ENCODE measurements at places on chromosomes 5 and 9. TPM values are rescaled to one million over a fixed set of nuclear protein-coding genes. Genes with fewer than 3 reads are reported as not detected.

BICD2 gene
- total RNA-seq, result 22.8 TPM

- H3K4me1 ChIP-seq, result no peaks in the 10 kb centered on the region
- no peaks in the 10 kb centered on the region for H3K36me3 ChIP-seq
- DNase-seq, result no peak
Measured at GRCh38 chr5:11075035-11075805, 314.2 kb upstream of the DAP start.

GRCh38 chr5:177357459-177358351, at the start of gene RGS14:
Gene RGS14, plus strand, starts transcription at chr5:177357924. Its CDS starts 101 bp downstream, at chr5:177358025.
- H3K27me3 ChIP-seq, result no peaks in the 10 kb centered on the region
- no peak within 1 kb of the TSS for H3K27ac ChIP-seq
- no peaks in the 10 kb centered on the region for H3K36me3 ChIP-seq
- no peak within 1 kb of the TSS for H3K4me3 ChIP-seq
- no peak for DNase-seq
- H3K4me1 ChIP-seq, result peaks cover 10% of the 10 kb centered on the region

JAKMIP2 gene
- 13.4 TPM for total RNA-seq

SYNPO gene
- 2.3 TPM for total RNA-seq

- H3K36me3 ChIP-seq, result no peaks in the 10 kb centered on the region
- H3K4me1 ChIP-seq, result no peaks in the 10 kb centered on the region
- H3K27ac ChIP-seq, result no peak overlapping the region
- no peak overlapping the region for H3K4me3 ChIP-seq
Measured at GRCh38 chr5:173472164-173472563, 143.9 kb upstream of the STC2 start.

GRCh38 chr9:99076483-99077171, 28.3 kb upstream of the TGFBR1 start:
- H3K4me3 ChIP-seq, result no peak overlapping the region
- H3K36me3 ChIP-seq, result no peaks in the 10 kb centered on the region
- H3K27me3 ChIP-seq, result peaks cover 1% of the 10 kb centered on the region
- H3K4me1 ChIP-seq, result no peaks in the 10 kb centered on the region

GRCh38 chr9:101098392-101098791, 69.9 kb downstream of the PLPPR1 start:
- H3K36me3 ChIP-seq, result no peaks in the 10 kb centered on the region
- no peaks in the 10 kb centered on the region for H3K27me3 ChIP-seq
- no peak for DNase-seq
- H3K4me3 ChIP-seq, result no peak overlapping the region

DNA sequence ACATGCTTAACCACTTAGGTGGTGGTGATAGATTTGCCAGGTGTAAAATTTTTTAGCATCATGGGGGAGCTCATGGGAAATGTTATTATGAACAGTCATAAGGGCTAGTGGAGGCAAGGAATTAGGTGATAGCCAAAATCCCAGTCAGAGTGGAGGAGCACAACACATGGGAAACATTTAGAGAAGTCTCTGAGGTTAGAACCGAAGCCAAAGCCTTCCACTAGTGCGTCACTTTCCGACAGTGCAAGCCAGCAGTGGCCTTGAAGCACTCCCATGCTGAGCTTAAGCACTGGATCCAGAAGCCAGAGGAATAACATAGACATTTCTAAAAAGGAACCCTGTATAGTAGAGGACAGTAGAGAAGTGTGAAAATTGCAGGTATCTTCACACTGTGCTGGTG, 101.5 kb upstream of the SNX2 start:
- no peak for DNase-seq
- no peak overlapping the region for H3K27ac ChIP-seq
- H3K27me3 ChIP-seq, result no peaks in the 10 kb centered on the region
- H3K4me1 ChIP-seq, result no peaks in the 10 kb centered on the region
- no peaks in the 10 kb centered on the region for H3K36me3 ChIP-seq
- no peak overlapping the region for H3K4me3 ChIP-seq

DNA sequence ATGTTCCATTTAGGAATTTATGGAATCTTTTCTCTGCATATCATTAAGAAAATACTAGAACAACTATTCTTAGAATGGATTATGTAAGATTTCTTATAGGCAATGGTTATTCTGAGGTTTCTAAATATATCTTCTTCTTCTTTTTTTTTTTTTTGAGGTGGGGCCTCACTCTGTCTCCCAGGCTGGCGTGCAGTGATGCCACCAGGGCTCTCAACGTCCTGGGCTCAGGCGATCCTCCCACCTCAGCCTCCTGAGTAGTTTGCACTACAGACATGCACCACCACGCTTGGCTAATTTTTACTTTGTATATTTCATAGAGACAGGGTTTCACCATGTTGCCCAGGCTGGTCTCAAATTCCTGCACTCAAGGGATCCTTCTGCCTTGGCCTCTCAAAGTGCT, 137.2 kb downstream of the SREK1 start:
- H3K4me3 ChIP-seq, result no peak overlapping the region
- no peaks in the 10 kb centered on the region for H3K27me3 ChIP-seq
- H3K27ac ChIP-seq, result no peak overlapping the region
- no peak for DNase-seq
- no peaks in the 10 kb centered on the region for H3K36me3 ChIP-seq

All from H1 (cell line).